ENCODE measurements at places on chromosomes 6 and 20.

DNA sequence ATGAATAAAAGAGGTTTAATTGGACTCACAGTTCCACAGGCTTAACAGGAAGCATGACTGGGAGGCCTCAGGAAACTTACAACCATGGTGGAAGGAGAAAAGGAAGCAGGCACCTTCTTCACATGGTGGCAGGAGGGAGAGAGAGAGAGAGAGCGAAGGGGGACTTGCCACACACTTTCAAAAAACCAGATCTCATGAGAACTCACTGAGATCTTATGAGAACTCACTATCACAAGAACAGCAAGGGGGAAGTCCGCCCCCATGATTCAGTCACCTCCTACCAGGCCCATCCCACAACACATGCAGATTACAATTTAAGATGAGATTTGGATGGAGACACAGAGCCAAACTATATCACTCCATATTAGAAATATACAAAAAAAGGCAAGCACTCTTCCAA, 6.1 kb upstream of the SIRPD start:
- DNase-seq: no peak

DNA sequence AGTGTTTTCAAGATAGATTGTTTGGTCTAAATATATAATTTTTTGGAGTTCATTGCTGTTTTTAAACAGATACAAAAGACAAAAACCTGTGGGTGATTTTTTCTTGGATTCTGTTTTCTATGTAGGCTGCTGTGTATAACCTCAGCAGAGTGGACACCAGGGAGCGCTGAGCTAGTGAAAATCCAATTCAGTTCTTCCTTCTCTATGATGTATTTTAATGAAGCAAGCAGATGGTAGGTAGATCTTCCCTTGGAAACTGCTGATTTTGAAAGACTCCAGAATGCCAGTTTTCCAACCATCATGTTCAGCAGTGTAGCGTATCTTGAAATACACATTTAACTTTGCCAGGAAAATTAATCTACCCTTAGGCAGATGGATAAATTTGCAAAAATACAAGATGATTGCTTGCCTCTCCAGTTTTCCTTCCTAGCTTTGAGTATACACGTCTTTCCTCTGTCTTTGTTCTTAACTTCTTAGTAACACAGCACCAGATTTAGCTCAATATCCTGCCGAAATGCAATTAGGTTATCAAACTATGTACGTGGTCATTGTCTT, 178.0 kb downstream of the PHF3 start:
- no peak for DNase-seq

- DNase-seq: no peak
Observed at GRCh38 chr20:51886891-51887608, 84.7 kb upstream of the SALL4 start.

DNA sequence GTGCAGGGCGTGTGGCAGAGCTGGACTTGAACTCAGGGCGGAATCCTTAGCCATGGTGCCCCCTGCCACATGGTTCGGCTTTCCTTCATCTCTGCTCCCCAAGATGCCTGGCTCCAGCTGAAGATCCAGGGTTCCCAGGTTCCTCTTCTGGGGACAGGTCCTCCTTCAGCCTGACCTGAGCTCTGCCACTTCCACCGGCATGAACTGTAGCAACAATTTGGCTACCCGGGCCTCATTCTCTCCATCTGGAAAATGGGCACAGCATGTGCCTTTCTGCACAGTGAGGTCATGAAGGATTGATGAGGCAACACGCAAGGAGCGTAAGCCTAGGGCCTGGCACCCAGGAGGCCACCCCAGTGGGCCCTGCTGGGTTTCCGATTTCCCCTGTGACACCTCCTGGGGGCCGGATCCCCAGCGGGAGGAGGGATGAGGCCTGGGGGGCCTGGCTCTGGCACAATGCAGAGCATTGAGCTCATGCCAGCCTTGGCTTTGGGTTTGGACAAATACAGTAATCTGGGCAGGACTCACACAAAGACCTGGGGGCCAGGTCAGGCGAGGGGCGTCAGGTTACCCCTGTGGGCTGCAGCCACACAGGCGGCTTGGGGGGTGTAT, 74.0 kb downstream of the CEBPB start:
- DNase-seq: no peak

DNA sequence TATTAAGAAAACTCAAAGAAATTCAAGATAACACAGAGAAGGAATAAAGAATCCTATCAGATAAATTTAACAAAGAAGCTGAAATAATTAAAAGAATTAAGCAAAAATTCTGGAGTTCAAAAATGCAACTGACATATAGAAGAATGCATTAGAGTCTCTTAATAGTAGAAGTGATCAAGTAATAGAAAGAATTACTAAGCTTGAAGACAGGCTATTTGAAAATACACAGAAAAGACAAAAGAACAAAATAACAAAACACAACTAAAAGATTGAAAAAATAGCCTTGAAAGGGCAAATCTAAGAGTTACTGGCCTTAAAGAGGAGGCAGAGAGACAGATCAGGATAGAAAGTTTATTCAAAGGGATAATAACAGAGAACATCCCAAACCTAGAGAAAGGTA, 12.1 kb downstream of the SNX14 start:
- no peak for DNase-seq

DNA sequence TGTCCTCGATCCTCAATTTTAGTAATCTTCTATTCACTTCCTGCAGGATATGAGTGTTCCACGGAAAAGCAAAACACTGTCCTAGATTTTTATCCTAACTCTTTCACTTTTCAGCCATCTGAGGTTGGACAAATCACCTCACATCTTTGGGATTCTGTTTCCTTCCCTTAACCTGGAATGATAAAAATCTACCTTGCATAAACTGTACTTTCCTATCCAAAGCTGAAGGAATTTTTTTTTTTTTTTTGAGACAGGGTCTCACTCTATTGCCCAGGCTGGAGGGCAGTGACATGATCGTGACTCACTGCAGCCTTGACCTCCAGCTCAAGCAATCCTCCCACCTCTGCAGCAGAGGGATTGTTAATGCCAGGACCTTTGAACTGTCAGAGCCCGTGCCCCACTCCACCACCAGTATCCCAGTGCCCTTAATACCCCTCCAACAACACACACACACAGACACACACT, 20.5 kb downstream of the CAPN11 start:
- DNase-seq: no peak

DNA sequence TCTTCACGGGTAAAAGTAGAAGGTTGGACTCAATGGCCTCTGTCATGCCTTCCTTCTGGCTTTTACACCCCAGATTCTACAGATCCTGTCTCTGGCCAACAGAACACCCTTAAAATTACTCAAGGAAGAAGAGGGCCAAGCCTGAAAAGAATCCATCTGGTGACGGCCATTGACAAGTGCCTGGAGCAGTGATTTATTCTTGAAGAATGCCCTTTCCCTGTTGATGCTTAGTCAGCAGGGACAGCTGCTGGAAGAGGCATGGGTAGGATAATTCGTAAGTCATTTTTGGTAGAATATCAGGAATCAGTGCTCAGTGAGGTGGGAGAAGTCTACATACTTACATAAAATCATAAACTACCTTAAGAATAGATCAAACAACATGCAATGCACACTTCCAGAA, 397.9 kb downstream of the SAMD5 start:
- peak; percentile 27 for DNase-seq

- DNase-seq: no peak
Observed at GRCh38 chr6:132005178-132005577, 54.0 kb upstream of the CCN2 start.

DNA sequence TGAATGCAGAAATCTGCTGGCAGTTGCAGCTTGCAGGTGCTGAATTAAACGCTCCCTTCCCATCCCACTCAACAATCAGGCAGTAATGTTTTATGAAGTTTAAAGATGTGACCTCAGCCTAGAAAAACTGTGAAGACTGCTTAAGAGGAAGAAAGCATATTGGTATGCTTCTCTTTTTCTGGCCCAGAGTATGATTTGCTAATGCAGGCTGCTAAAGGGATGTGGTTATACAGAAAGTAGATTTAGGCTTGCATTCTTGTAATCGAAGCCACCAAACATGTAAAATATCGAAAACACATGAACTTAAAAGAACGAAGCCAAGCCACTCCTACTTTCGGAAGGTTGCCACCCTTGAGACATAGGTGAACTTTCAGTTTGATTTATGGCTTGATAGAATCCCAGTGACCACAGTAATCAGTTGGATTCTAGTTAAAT, 40.7 kb downstream of the MAP3K5 start:
- no peak for DNase-seq

DNA sequence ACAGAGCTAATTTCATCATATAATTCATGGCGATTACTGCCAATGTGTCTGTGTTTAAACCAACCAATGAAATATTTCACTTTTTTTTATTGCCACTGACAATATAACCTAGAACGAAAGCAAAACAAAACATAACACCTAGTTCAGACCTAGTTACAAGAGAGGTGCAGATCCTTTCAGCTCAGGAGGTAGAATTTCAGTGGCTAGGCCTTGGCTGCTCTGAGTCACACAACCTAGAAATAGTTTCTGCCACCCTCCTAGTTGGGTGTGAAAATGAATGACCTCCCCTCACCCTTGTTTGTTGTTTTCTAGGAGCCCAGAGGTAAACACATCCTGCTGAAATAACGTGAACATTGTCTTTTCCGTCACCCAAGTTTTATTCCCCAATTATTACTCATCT, 356.3 kb downstream of the HTR1B start:
- no peak for DNase-seq

DNA sequence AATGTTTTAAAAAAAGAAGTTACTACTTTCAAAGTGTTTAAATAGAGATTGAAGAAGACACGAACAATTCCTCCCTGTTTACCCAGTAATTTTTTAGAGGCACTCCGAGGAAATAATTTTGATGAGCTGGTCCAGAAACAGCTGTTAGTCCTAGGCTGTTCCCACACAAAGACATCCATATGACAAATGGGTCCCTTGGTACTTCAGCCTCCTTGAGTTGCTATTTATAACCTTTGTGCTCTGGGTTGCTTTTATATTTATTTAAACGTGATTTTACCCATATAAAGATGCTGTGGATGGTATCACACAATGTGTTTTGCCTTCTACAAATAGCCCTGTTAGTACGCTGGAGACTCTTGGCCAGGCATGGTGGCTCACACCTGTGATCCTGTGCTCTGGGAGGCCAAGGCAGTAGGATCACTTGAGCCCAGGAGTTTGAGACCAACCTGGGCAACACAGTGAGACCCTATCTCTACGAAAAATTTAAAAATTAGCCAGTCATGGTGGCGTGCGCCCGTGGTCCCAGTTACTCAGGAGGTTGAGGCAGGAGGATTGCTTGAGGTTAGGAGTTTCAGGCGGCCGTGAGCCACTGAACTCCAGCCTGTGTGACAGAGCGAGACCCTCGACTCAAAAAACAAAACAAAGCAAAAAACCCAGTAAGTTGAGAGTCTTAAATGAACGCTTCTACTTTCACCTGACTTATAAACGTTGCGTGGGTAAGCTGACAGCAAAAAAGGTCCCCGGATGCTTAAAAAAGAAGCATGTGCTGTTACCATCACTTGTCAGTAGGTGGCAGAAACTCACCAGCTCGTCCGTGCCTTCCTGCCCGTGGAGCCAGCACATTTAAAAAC, 56.9 kb upstream of the ARMH2 start:
- DNase-seq: peak; percentile 52

GRCh38 chr6:16762550-16763477, 1.6 kb upstream of the ATXN1 start:
- peak; percentile 38 for DNase-seq

DNA sequence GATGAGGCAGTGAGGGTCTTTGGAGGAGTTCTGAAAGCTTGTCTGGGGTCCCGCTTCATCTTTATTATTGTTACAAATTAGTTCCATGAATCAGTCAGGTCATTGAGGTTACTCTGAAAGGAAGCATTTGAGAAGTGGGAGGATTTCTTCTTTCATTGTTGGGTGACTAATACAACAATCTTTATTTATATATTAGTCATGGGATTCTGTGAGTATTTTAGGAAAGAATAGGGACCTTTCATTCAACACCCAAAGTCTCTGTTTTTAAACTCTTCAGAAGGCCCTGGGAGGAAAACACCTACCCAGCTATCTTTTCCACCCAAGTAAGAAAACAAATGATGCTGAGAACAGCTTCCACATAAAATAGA, 98.3 kb downstream of the SOD2 start:
- DNase-seq: no peak

DNA sequence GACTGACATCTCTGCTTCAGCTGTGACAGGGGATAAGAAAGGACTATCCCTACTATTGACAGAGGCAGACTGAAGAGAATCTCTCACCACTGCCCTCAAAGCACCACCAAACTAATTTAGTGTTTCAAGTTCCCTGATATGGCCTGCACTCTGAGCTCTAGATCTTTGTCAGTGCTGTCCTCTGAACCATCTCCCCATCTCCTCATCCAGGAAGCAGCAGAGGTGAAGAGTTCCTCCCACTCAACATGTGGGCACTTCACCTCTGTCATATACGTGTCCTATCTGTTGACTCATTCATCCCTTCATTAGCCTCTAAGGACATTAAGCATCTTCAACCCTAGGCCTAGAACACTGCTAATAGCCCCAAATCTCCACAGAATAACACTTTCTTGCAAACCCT, 14.1 kb downstream of the FAM210B start:
- no peak for DNase-seq

DNA sequence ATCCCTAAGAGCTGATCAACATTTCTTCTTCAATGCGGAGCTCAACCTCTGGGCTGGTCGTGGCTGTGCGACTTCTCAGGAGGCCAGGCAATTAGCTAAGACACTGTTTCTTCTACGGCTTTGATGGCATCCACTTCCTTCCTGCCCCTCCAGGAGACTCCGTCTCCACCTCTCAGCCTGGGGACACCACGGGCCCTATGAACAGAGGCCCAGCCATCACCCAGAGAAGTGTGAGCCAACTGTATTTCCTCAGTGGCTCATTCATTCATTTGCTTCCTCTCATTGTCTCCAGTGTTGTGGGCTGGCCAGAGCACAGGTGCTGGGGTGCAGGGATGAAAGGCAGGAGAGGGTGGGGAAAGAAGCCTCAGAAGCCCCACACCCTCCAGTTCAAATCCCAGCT, 51.8 kb upstream of the APCDD1L start:
- DNase-seq: no peak

GRCh38 chr6:170152124-170152926, 138.6 kb downstream of the DLL1 start:
- peak; percentile 2 for DNase-seq

GRCh38 chr6:111724505-111724904, 118.8 kb upstream of the TRAF3IP2 start:
- DNase-seq: no peak

DNA sequence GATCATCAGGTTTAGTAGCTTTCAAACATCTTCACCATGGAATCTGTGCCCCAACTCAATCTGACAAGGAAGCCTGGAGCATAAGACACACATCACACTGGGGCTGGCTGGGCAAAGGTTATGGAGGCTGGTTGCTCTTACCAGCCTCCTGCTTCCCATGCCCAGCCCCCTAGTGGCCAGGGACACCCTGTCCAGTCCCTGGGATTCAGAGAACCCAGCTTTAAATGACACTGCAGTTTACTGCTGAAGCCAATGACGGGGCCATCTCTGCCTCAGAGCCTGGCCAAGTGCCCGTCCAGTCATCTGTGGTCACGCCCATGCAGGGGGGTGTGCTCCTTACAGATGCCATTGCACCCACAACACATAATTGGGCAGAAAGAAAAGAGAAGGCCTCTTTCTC, 272.9 kb downstream of the SMOC2 start:
- DNase-seq: peak; percentile 46
